Thymus (tissue), 14 donors: ENCODE measurements at places on chromosomes 3 and 15.

GRCh38 chr15:44883199-44883877 is 73.1 kb upstream of the TERB2 start:
- no peak for DNase-seq

- DNase-seq, result no peak
Measured at GRCh38 chr15:83889995-83890394, 236.1 kb downstream of the ADAMTSL3 start.

DNA sequence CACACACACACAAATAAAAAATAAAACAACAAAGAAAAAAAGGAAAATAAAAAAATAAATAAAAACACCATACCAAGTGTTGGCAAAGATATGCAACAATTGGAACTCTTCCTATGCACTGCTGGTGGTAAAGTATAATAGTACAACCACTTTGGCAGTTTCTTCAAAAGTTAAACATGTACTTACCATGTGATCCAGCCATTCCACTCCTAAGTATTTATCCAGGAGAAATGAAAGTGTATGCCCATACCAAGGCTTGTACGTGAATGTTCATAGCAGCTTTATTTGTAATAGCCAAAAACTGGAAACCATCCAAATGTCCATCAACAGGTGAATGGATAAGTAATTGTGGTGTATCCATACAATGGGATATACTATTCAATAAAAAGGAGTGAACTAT is 17.0 kb downstream of the WDR93 start:
- DNase-seq, result no peak

DNA sequence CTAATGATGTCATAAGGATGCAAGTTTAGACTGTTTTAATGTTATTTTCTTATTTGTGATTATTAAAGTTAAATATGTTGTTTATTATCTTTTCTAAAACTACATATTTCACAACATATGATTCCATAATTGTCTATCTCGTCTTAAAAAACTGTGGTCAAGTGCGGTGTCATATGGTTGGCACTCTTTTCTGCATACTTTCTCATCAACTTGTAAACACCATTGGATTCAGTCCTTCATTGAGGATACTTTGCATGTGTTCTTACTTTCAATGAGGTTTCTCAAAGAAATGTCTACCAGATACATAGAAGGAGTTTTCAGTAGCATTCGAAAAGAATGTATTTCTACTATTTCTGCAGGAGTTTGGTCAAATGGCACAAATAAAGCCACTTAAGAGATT is 22.0 kb upstream of the ALPK3 start:
- DNase-seq, result no peak

- no peak for DNase-seq
Measured at GRCh38 chr3:74593152-74593551, 21.3 kb downstream of the CNTN3 start.

GRCh38 chr15:74783072-74783807 is 1.4 kb downstream of the CSK start:
- no peak for DNase-seq

- no peak for DNase-seq
Measured at GRCh38 chr3:153284282-153284938, 122.4 kb downstream of the RAP2B start.

- DNase-seq, result no peak
Measured at GRCh38 chr3:151403246-151403645, 18.7 kb upstream of the P2RY12 start.

DNA sequence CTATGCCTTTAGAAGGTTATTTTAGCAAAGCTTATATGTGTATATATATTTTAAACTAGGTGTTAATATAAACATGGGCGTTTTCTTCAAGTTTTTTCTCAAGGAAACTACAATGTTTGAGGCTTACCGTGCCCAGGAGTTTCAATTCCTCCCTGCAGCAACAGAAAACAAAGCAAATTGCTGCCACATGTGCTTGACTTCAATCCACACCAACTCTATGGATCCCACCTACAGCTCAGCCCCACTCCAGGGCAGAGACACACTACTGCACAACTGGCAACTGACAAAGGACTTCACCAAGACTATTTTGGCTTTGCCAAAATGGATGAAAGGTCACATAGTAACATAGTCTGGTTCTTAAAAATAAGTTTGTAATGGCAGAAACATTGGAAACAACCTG is 346.6 kb downstream of the ERC2 start:
- no peak for DNase-seq

DNA sequence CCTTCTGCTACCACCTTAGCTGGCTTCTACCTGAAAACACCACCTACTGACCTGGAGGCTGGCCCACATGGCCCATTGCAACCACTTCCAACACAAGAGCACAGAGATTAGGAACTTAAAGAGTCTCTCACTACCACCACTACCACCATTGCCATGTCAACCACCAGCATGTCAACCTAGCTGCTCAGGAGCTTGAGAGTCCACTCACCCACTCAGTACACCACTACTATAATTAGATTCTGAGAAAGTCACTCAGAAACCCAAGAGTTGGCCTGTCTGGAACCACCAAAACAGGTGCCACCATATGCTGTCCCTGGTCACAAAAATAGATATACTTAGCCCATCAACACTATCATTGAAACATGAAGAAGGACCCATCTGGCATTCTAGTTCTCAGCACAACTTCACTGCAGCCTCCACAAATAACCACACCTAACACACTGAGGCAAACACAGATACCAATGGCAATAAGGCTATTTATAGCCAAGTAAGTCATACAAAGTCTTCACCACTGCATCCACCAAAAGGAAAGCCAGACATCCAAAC is 806.7 kb upstream of the EPHA6 start:
- DNase-seq, result no peak

GRCh38 chr15:71651750-71652186 is 158.6 kb upstream of the NR2E3 start:
- DNase-seq, result no peak

DNA sequence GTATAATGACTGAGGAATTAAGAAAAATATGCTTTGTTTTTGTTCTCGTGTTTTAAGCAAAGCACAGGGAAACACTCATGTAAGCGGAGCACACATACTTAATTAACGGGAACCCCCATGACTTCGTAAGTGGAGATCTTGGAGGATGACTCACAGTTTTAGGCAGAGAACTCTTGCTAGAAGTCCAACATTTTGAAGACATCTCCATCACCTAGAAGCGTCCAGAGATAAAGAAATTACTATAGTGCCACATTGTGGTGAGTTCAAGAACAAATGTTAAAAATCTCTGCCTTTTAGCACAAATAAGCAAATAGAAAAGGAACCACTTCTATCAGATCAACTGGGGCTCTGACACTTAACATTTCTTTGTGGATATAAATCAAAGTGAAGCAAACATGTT is 194.1 kb upstream of the ARHGEF26 start:
- DNase-seq, result no peak

DNA sequence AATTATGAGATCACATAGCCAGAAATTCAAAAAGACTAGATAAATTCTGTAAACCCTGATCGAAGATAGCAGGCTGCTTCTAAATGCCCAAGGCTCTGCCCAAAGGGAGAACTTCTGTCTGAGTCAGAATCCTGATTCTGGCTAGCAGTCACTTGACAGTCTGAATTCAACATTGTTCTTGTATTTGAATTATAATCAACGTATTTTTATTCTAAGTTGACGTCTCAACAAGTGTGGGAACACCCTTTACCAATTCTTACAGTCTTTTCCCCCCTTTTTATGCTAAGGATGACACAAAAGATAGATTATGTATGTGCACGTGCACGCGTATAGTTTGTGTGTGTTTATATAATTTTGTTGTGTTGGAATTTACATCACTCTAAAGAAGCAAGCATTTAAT is 552.8 kb downstream of the NAALADL2 start:
- DNase-seq, result no peak

DNA sequence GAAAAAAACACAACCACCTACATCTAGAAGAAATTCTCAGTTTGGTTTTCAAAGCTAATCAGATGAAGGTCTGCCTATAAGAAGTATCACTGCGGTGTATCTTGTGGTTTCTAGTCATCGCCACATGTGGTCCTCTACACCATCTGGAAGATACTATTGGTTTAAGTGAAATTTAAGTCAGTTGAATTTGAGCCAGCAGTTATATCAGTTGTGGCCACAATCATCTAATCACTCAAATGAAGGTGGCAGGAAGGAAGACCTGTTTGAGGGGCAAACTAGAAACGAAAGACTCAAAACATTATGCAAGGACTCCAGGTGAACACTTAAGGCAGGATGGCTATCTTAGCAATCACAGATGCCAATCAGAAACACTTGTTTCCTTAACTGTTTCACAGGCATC is 48.7 kb downstream of the ETV5 start:
- DNase-seq, result peak; percentile 36

GRCh38 chr3:112117841-112118571 is 15.0 kb downstream of the GCSAM start:
- no peak for DNase-seq

GRCh38 chr3:123038751-123039150 is 11.2 kb upstream of the SEMA5B start:
- no peak for DNase-seq

- DNase-seq, result no peak
Measured at GRCh38 chr3:17221529-17221928, 336.8 kb downstream of the PLCL2 start.

DNA sequence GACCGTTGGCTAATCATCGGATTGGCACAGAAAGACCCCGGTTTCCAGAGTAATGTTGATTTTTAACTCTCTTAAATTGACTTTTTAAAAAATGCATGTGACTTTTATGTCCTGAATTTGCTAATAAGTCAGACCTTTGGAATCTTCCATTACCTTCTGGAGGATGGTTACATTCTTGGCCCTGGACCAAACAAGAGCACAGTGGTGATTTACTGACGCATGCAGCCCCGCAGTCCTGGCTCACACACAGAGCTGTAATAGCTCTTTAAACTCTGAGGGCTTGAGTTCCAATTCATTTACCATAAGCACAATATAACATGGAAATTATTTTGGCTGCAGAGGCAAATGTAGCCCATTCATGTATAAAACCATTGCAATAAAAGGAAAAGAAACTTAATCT is 25.1 kb downstream of the SOX14 start:
- DNase-seq, result no peak

DNA sequence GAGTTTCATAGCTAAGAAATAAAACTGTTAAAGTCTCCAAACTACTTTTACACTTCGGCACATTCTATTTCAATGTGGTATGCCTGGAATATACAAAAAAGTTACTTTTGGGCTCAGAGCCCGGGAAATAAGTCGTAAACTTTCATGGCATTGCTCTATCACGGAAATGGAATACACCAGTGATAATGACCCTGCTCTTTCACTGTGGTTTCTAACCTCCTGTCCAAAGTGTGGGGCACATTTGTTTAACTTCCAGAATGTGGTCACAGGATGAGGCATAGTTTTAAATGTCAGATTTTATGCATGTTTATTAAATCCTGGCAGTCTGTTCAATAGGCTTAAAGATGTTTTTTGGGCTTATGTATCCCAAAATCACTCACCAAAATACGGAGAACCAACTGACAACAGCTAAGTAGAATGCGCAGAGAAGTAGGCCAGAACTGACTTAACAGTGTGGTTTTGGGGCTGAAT is 5.1 kb downstream of the CXCR6 start:
- DNase-seq, result no peak

DNA sequence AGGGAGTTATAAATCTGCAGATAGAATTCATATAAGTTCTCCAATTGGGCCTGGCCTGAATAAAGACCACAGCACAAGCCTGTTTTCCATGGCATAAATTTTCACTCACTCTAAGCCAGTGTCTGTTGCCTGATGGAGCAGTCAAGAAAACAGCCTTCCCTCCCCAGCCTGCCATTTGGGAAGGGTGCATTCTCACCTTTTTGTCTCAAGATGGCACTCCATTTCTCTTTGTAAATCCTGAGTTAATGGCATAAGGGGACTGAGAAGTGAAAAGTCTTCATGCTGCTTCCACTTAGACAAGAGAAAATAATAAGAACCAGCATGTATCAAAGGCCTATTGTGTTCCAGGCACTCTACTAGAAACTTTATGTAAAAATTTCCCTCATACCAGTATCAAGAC is 115.6 kb upstream of the MANF start:
- DNase-seq, result no peak

DNA sequence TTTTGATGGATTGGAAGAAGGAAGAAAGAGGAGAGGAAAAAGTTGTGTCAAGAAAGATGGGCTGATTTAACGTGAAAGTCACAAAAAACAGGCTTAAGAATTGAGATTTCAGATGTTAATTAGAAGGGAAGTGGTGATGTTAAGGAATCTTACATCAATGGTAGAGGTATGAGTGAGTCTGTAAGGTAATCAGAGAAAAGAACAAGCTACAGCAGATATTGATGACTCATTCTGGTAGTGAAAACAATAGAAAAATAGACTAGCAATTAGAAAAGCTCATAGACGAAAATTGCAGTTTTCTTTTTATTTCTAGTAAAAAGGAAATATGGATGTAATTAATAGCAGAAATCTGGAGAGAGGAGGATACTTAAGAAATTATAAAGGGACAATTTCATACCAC is 559.6 kb downstream of the MCTP2 start:
- no peak for DNase-seq

- no peak for DNase-seq
Measured at GRCh38 chr15:65418596-65418995, 4.2 kb downstream of the IGDCC4 start.

- DNase-seq, result no peak
Measured at GRCh38 chr3:9345041-9345440, 17.8 kb upstream of the THUMPD3 start.

DNA sequence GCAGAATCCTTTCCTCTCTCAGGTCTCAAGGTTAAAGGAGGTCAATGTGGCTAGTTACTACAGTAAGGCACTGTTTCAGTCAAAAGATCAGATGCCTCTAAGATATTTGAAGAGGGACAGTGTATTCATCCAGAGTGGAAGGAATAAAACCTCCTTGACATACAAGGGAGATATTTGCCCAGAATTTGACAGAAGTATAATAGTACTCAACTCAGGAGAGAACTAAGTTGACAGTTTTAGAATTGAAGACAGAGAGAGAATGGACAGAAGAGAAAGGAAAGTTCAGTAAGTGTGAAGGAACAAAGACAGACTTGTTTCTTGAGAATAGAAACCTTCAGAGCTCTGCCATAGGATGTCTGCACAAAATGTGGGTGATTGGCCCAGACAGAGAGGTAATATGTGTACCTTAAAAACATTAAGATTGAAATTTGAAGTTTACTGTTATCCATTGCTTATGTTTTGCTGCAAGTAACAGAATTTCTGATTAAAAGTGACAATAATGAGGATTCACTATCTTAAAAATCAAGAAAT is 507.1 kb downstream of the IGSF11 start:
- DNase-seq, result no peak

DNA sequence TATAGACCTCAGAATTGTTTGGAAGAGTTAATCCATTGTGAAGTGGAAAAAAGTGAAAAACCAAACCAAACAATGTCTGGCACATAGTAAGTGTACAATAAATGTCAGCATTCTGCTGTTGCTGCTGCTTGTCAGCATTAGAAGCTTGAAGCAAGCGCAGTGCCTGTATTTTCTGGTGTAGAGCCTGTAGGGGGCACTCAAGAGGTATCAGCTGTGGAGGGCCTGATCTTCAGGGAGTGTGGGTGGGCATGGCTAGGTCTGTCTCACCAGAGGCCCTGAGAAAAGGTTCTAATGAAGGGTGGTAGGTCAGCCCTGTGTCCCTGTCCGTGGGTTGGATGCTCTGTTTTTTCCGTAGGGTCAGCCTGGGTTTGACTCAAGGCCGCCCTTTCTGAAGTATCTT is 3.6 kb downstream of the ADAMTSL3 start:
- no peak for DNase-seq

- no peak for DNase-seq
Measured at GRCh38 chr3:129070086-129070885, 9.7 kb downstream of the GP9 start.
